ENCODE measurements at places on chromosomes 4 and X.

GRCh38 chrX:17082831-17083230 lies 136.4 kb downstream of the REPS2 start:
- DNase-seq, result no peak

- DNase-seq, result no peak
These were observed 120.8 kb upstream of the MAGEA10 start for GRCh38 chrX:152259150-152259549.

GRCh38 chrX:68830419-68831404 lies 1.9 kb downstream of the EFNB1 start:
- no peak for DNase-seq

DNA sequence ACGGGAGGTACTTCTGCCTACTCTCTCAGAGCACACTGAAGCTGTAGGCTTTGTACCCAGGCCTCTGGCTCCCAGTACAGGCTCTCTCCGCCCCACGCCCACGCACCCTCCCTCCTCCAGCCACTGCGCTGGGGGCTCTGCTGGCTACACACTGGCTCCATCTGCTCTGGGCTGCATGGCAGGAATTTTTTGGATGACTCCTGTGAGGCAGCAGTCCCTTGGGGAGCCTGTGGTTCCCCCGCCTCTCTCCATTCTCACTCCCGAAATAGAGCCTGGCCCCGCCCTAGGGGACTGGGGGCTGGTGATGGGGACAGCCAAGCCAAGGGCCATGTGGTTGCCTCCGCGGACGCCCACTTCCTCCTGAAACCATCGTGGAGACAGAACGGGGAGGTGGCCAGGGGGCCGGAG lies 58.1 kb upstream of the ADRA2C start:
- no peak for DNase-seq

- no peak for DNase-seq
These were observed 3.9 kb downstream of the HCFC1 start for GRCh38 chrX:153967536-153968224.

GRCh38 chr4:117135634-117136354 lies 50.4 kb upstream of the TRAM1L1 start:
- DNase-seq, result no peak

GRCh38 chrX:121958886-121959285 lies 911.5 kb downstream of the GLUD2 start:
- no peak for DNase-seq

DNA sequence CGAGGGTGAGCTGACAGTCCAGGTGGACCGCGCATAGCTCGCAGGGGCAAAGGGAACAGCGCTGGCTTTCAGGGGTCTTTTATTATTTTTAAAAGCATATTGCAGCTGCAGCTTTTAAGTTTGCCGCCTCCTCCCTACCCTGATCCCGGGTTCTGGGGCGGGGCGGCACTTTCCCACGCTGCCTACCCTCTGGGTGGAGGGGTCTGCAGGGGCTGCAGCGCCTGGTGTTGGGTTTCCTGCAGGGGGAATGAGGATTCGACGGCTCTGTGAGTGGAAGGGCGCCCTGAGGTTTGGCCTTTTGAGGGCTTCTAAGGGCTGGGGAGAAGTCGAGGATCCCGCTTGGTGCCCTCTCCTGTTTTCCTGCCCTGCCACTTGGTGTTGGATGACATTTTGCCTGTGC lies 80.7 kb upstream of the SCML1 start:
- DNase-seq, result no peak

DNA sequence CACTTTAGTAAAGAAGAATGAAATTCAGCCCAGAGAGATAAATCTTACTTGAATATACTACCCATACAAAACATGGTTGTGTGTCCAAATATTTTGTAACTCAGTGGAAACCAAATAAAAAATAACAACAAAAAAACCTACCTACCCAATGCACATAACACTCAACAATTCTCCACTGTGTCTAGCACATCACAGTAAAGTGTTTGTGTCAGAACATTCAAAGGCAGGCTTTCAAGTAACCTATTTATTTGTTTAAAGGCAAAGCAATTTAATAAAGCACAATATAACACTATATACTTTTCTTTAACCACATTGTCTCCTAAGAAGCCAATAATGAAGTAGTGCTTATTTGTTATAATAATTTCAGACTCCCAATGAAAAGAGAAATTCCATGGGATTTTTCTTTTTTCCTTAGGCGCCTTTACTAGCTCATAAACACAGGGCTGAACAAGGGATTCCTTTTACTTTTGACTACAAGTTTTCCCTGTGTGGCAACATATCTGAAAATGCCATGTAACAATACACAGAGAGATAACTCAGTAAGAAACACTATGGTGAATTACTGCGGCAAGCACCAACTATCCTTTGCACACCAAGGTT lies 13.7 kb downstream of the RASGEF1B start:
- no peak for DNase-seq

- DNase-seq, result no peak
These were observed 50.8 kb upstream of the SETD7 start for GRCh38 chr4:139606579-139607501.

DNA sequence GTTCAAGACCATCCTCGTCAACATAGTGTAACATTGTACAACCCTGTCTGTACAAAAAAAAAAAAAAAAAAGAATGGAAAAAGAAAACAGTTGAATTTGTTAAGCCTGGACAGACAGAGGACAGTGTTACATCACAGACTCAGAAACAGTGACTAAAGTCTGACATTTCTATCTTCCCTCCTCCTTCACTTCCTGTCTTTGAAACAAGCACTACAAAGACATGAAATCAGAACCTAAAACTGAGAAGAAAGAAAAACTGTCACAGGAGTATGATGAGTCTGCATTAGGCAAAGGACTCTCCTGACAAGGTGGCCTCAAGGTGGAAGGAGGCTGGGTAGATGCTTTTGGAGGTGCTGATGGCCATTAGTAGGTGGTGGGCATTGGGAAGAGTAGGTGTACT lies 126.7 kb downstream of the RBM47 start:
- DNase-seq, result no peak

DNA sequence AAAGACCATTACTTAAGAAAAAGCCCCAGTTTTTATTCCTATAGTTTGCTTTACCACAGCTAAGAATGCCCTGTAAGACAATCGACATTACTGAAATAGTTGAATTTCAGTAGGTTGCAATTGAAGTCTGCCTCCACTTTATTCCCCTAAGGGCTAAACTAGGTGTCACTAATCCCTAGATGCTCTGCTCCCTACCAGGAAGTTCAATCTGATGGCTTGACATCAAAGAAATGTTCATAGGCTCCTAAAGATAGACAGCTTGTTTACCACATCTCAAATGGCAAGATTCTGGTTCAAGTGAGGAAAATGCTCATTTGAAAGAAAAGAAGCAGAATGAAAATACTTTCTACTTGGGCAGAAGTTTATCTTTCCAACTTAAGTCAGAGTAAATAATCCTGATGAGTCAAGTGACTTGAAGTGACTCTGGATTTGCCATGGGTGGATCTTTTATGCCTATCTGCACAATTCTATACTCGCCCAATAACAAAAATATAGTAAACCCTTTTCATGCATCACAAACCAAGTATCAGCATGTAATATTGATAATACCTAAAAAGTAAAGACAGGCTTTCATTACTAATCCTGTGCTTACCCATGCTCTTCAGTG lies 117.2 kb downstream of the SH3RF1 start:
- no peak for DNase-seq

DNA sequence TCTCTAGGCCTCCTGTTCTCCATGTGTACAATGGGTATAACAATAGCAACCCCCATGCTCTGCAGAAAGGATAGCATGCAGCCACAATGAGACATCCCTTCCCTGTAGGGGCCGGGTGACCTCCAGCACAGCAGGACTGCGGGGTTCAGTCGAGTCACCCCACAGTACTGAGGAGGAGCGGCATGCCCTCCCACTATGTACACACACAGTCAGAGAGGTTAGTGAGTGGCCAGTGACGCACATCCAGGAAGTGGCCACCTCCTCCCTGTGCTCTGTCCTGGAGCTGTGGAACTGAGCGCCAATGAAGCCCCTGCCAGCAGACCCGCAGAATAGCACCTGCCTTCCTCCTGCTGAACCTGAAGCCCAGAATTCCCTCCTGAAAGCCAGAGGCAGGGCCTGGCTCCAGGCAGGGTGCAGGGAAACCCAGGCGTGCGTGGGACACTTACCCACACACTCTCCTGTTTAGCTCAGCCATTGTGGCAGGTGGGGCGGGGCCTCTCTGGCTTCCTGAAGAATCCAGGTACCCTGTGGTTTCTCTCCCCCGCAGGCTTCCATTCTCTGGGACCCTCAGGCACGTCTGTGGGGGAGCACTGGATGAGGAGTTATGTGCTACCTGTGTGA lies 50.0 kb downstream of the WFS1 start:
- no peak for DNase-seq

DNA sequence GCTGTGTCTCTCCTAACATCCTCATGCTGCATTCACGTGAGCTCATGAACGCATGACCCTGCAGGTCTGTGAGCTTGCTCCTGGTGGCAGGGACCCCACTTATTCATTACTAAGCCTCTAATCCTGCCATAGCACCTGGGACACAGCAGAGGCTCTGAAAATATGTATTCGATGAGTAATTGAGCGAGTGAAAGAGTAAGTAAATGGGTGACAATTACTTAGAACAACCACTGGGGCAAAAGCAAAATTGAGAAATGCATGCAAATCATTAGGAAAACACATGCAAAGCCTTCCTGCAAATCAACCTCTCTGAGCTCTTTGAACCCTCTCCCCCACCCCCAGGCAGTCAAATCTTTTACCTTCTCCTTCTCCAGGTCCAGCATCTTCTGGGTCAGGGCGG lies 23.6 kb upstream of the C4orf50 start:
- no peak for DNase-seq

- no peak for DNase-seq
These were observed 90.4 kb downstream of the PHOX2B start for GRCh38 chr4:41658163-41658562.
